ENCODE measurements at places on chromosomes 2 and 18. TPM values are rescaled to one million over a fixed set of nuclear protein-coding genes. Genes with fewer than 3 reads are reported as not detected.

- DNase-seq, result no peak
Measured at GRCh38 chr2:162509288-162509968, 165.5 kb downstream of the GCA start.

- DNase-seq, result no peak
Measured at GRCh38 chr2:219386532-219387280, 1.0 kb downstream of the DNPEP start.

GRCh38 chr2:45812011-45812500 lies 160.6 kb downstream of the PRKCE start:
- DNase-seq, result no peak

Gene RBKS
- total RNA-seq, result 5.2 TPM

Gene TMEM200C
- 0.60 TPM for total RNA-seq

Gene TMEM182
- 12.8 TPM for total RNA-seq

Gene SLC4A5
- 7.2 TPM for total RNA-seq
